ENCODE measurements at places on chromosomes 3 and 15. TPM values are rescaled to one million over a fixed set of nuclear protein-coding genes. Genes with fewer than 3 reads are reported as not detected.

ZNF770 gene
- 60.2 TPM for total RNA-seq

FBXO40 gene
- total RNA-seq = not detected

ITIH4 gene
- 28.8 TPM for total RNA-seq

TERC gene
- 17.5 TPM for total RNA-seq

PLA2G4F gene
- not detected for total RNA-seq

CHRFAM7A gene
- not detected for total RNA-seq

LDHAL6B gene
- total RNA-seq = not detected

AP4E1 gene
- total RNA-seq = 18.1 TPM

DNA sequence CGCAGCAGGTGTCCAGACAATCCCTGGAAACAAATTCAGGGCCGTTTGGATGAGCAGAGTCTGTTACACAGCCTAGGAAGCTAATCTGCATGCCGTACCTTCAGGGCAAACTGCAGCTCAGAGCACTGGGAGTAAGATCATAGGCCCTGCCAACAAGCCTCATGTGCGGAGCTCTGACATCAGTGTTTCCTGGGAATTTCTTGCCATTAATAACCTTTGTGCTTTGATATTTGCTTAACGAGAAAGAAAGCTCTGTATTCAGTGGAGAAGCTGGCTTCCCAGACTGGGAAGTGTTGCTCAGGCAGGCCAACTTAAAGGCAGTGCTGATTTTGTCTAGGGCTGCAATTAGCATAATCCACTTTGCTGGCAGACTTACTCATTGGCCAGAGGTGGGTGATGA is 116.1 kb upstream of the KLHL25 start:
- DNase-seq = no peak

- no peak for DNase-seq
Measured at GRCh38 chr15:41862515-41863116, 24.0 kb downstream of the PLA2G4B start.

- no peak for DNase-seq
Measured at GRCh38 chr3:120021523-120021922, 72.7 kb downstream of the GSK3B start.

- peak; percentile 73 for DNase-seq
Measured at GRCh38 chr15:40344631-40345120, 3.9 kb upstream of the CCDC9B start.

DNA sequence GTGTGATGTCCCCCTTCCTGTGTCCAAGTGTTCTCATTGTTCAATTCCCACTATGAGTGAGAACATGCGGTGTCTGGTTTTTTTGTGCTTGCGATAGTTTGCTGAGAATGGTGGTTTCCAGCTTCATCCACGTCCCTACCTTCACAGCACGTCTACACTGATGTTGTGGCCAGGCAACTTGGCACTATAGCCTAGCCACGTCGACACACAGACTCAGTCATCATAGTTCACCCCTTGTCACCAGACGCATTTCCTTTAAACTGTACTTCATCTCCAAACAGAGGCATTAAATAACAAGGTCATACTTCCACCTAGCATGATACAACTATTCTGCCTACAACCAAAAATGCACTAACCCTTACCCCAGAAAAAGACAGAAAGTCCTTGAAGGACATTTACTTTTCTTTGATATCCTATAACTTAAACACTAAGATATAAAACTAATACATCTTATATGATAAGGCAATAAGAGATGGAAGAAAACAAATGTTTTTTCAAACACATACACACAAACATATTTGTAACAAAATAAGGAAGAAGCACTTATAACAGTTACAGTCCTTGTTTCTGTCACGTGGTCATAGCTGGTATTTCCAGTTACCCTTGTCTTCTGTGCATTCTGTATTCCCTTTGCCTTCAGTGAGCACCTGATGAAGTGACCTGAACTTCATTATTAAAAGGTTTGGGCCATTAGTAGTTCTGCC is 121.4 kb downstream of the KLF13 start:
- DNase-seq = no peak

GRCh38 chr3:62208385-62208784 is 165.0 kb downstream of the FEZF2 start:
- no peak for DNase-seq

DNA sequence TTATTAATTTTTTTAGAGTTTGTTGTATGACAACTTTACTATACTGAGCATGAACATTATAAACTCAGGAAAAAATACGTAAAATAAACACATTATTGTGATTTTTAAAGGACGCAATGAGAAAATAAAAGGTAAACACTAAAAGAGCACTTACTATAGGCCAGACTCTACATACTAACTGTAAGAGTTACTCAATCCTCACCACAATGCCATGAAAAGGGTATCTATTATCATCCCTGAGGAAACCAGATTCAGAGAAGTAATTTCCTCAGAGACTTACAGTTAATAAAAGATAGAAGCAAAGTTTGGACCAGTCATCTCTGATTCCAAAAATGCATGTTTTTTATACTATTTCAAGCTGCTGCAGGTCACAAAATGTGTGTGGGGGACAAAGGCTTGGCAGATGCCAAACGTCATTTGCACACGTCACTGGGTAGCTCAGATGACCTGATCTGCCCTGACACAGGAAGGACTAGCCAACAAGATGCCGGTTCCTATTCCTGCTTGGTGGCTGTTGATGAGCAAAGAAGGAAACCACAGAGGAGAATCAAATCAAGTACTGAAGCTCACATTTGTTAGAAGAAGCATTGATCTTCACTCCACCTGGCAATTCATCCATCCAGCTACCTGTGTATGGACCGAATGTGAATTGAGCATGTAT is 42.3 kb downstream of the KLHL6 start:
- DNase-seq = peak; percentile 74

DNA sequence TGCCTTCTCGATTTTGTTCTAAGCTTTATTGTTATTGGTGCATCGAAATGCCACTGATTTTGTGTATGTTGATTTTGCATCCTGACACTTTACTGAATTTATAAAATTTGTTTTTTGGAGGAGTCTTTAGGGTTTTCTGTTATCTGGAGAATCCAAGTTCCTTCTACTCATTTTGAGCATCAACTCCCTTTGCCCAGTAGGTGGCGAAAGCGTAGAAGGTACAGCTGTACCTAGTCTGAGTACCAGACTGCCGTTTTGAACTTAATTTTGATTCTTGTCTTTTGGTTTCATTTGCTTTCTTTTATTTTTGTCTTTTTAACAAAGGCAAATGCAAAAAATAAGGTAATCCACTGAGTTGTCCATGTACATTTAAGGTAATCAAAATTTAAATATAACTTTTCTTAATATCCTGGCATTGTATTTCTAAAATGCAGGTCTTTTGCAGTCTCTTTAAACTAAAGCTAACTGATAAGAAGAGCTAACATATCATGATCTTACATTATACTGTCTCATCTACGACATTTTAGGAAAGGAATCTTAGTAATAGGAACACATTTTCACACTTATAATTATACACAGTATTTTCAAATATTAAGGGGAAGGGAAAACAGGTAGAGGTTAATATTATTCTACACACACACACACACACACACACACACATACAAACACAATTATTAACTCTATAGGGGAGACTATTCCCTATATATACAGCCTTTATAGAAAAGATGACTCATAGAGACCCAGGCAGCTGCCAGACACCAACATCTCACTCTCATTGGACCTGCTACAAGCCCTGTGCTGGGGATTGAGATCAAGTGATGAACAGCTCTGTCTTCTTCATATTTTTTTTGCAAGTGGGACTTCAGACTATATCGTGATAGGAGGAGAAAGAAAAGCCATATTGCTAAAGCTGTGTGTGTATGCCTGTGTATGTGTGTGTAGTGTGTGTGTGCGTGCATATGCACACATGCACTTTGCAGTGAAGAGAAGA is 71.8 kb downstream of the SYNPR start:
- no peak for DNase-seq

DNA sequence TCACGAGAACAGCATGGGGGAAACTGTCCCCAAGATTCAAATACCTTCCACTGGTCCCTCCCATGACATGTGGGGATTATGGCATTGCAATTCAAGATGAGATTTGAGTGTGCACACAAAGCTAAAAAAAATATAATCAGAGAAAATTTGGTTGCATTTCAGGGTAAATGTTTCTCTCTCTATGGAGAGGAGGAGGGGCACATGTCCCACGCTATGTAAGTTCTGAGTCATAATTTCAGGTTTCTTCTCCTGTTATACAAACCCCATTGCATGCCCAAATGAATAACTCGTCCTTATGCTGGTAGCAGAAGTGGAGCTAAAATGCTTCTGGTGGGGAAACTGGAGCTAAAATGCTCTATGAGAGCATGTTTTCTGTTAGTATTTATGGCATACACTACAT is 209.7 kb upstream of the DCBLD2 start:
- no peak for DNase-seq

DNA sequence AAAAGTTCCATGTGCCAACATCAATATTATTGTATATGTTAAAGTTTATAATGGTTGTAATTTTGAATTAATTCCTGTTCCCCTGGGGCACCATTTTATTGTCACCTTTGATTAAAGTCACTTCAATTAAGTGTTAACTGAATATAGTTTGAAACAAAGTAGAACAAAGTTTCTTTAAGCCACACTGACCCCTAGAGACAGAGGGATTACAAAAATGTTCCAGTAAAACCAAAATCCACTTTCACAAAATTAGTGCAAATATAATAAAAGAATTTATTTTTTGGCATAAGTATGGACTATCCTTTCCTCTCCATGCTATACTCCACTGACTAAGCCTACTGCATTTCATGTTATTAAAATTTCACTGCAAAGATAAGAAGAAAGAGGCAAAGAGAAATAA is 123.9 kb downstream of the ZMAT3 start:
- DNase-seq = no peak

GRCh38 chr3:72482589-72483321 is 365.5 kb downstream of the SHQ1 start:
- DNase-seq = peak; percentile 35

GRCh38 chr3:174767853-174768382 is 91.2 kb upstream of the NAALADL2 start:
- no peak for DNase-seq

DNA sequence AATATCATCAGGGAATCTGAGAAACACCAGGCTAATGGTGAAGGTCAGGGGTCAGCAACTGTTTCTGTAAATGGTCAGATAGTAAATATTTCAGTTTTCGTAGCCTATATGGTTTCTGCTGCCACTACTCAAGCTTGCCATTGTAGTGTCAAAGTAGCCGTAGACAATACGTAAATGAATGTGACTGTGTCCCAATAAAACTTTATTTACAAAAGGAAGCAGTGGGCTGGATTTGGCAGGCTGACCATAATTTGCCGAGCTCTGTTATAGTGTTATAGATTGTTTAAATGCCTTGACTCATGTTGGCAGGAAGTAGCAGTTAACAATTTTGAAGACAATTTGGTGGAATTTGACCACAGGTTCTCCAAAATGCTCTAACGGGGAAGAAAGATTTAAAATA is 548.2 kb downstream of the FOXP1 start:
- DNase-seq = no peak

GRCh38 chr3:195073866-195074860 is 196.8 kb downstream of the XXYLT1 start:
- DNase-seq = no peak

DNA sequence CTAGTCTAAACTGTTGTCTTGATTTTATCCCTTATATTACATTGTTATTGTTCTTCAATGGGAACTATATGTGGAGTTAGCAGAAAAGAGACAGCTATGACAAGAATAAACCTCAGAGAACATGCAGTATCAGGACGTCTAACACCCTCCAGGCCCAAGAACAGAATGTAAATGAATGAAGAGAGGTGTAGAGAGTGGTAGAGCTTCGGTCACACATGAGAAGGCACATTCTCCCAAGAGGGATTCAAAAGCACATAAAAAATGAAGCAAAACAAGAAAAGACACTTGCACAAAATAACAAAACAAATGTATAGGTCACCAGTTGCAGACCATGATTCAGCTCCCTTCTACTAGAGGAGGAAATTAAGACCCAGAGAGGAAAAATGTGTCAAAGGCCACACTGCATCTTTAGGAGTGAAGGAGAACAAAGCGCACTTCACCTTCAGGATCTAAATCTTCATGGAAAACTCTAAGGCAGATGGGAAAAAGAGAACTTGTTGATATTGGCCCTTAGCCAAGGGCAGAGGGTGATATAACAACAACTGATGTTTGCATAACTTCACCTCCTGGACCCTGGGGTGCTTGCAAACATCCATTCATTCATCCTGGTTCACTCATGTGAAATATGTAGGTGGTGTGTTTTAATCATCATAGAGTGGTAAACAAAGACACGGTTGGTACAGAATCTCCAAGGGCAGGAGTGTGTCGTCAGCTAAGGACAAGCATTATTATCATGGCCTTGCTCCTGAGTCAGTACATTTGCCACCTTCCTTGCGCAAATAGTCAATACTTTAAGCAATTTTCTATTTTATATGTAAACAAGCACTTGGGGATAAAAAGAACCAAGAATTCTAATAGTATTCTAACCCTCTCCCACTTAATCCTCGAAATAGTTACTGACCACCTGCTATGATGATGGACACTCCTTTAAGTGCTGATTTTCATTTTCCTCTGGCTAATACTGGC is 8.8 kb downstream of the NEK10 start:
- no peak for DNase-seq

DNA sequence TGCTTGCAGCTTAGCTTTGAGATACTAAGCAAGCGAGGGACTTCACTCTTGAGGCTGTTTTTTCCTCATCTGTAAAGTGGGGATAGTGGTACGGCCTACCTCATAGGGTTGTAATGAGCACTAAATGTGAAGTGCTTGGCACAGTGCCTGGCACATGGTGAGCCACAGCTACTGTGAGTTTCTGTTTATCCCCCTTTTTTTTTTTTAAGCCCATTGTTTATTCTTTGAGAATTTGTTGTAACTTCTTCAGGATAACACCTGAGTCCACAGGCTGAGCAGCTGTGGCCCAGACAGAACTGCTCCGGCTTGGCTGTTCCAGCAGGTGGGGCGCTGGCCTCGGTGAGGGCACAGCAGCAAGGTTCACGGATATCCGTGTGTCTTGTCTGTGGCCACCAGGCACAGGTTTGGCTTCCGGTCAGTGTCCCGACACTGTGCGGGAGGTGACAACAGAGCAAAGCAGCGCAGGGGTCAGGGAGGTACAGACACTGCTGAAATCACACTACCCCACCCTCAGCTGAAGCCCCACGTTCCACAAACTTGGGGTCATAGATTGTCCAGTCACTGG is 7.3 kb upstream of the ISG20 start:
- DNase-seq = no peak

- DNase-seq = no peak
Measured at GRCh38 chr3:157040456-157040855, 119.5 kb downstream of the CCNL1 start.

- peak; percentile 48 for DNase-seq
Measured at GRCh38 chr15:63191895-63192618, 2.7 kb downstream of the RAB8B start.

DNA sequence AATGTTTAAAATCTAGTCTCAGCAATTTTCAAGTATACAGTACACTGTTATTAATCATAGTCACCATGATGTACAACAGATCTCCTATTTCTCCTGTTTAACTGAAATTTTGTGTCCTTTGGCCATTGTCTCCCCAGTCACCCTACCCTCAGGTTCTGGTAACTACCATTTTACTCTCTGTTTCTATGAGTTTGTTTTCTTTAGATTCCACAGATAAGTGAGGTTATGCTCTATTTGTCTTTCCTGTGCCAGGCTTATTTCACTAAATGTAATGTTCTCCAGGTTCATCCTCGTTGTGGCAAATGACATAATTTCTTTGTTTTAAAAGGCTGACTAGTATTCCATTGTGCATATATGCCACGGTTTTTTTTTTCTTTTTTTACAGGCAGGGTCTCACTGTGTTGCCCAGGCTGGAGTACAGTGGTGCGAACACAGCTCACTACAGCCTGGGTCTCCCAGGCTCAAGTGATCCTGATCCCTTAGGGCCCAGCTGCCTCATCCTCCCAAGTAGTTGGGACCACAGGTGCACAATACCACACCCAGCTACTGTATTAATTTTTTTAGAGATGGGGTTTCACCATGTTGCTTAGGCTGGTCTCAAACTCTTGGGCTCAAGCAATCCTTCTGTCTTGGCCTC is 50.0 kb downstream of the RAB7A start:
- DNase-seq = no peak

Measured in naive thymus-derived CD8-positive, alpha-beta T cell (primary cell).